ENCODE measurements at places on chromosomes 7 and 10.
A peak's percentile ranks its signal among the peaks of the same experiment; 100 is the strongest.

GRCh38 chr10:44105696-44106095, 279.2 kb downstream of the CXCL12 start:
- no peak for DNase-seq

DNA sequence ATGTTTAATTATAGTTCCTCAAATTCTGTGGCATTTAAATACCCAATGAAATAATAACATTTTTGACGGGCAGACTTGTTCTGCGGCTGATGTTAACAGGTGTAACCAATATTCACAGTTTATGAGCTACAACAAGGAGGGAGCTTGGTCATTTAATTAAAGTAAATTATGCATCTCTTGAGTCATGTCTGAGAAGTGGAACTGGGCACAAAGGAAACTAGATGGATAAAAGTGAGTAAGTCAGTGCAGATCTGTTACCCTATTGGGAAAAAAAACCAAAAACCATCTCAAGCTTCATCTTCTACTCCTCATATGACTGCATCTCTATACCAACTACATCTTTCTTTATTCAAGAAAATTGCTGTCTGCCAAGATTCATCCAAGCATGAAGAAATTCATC, 24.0 kb downstream of the ANKRD22 start:
- DNase-seq, result no peak

GRCh38 chr10:92756201-92757065, 66.7 kb downstream of the HHEX start:
- DNase-seq, result no peak

DNA sequence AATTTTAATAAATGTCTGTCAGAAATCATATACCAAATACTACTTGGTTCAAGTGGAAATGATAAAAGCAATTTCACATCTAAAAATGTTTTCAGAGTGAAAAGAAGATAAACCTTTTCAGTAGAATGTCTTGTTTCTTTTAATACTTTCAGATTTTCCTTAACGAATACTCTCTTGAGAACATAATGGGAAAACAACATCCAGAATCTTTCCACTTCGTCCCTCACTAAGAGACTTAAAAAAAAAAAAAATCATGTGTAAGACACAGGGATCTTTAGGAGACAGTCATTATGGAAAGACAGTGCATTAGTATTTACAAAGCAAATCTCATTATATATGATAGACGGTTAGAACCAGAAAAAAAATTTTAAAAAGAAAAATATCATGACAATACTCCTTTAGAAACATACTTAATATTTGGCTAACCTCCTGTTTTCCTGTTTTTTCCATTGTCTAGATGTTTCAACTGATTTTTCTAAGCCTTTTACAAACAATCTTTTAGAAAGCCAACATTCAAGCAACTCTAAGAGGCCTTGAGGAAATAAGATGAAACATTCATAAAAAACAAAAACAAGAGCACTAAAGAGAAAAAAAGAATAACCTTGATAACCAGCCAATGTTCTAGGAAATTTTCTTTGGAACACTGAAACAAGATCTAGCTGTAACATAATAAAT, 339.9 kb upstream of the LRRN3 start:
- no peak for DNase-seq

DNA sequence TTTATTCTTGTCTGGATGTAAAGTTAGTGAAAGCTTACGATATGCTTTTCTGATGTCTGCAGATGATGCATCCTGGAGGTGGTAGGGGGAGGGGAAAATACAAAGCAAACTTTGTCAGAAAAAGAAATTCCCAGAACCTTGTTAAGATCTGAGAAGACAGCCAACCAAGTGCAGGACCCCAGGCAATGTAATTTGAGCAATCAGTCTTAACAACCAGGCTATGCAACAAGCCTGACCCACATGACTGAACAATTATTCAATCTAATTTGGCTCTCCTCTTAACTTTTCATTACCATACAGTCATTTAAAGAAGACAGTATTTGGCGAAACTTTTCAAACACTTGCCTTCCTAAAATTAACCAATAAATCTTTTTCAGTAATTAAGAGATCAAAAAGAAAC, 74.5 kb downstream of the DNAJC1 start:
- DNase-seq, result no peak

- no peak for DNase-seq
These were observed 86.0 kb upstream of the MDFIC start for GRCh38 chr7:114835861-114836260.

DNA sequence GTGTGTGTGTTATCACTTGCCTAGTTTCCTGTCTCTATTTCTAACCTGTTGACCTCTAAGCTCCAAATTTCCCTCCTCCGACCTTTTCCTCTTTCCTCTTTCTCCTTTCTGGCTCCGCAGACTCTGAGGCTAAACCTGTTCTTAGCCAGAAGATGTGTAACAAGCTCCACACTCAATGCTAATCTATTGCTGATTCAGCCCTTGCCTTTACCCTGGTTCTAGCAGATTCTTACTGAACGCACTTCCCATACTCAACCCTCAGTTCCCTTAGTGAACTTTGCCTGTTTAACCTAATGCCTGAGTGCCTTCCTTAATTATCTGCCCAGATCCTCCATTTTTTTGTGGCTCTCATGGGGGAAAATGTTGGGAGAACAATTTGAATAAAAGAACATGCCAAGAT, 30.0 kb upstream of the SGMS1 start:
- no peak for DNase-seq

DNA sequence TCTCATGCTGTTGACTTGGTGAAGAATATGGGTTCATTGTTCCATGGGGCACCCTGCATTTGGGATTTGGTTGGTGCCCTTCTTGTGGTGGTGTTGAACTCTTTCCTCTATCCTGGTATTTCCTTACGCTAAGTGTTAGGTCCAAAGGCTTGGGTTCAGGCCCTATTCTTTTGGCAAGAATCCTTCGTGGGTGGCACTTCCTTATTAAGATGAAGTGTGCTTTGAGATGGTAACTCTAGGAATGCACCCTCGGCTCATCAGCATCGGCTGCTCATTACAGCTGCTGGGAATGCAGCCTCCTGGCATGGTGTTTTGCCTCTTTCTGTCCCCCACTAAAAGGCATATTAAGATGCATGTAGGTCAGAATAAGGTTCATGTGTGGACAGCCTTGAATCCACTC, 380.7 kb downstream of the RPS24 start:
- no peak for DNase-seq

DNA sequence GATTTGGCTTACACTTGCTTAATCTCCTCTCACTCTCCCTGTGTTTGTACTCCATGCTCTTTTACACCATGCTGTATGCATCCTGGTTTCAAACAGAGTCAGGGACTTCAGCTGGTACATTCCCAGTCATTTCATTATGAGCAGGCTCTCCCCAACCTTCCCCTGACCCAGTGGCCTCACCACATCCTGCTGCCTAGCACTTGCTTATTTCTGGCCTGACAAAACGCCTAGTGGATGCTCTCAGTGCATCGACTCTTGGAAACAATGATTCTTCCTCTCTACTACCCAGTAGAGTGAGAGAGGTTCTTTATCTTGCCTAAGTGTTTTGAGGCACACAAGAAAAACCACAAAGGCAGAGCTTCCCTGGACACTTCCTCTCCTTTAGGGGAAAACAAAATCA, 63.4 kb downstream of the CAV1 start:
- DNase-seq, result no peak

DNA sequence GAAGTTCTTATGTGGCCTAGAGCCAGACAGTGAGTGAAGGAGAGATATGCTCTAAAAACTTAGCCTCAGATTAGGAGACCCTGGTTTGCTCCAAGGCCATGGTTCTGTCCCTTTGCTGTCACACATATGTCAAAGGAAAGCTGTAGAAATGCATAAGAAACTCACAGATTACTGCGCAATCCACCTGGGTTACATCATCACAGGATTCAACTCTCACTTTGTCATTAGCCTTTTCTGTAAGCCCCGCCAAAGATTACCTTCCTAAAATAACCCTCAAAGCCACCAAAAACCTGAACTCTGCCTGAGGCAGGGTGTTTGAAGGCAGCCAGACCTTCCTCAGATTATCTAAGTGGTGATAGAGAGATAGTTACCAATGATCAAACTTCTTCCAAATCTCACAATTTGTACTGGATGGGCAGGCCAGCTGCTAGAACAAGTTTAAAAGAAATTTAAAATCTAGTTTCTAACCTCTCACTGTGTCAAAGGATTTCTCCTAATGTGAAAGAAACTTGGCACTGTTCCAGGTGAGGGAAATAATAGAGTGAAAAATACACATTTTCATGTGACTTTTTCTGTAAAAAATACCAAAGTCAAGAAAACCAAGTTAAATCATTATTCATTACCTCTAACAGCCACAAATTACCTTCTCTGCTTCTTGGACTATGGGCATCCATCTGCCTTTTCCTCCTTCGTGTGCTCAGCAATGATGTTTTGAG, 567.2 kb downstream of the SUGCT start:
- no peak for DNase-seq

DNA sequence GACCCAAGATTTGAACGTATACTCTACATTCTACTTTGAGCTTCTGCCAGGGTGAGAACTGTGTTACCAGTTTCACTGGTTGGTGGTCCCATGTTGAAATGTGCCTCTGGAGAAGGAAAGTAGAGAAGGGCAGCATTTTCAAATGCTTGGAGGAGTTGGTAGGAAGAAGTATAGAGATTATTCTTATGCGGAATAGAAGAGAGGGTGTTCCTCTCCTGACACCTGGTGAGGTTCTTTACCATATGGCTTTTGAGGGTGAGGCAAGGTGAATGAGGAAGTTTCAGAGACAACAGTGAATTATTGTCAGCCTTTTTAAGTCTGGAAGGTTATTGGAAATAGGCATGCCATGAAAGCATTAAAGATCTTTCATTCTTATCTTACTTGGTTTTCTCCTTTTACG, 34.3 kb downstream of the R3HCC1L start:
- no peak for DNase-seq

GRCh38 chr10:5291501-5292195, 73.1 kb upstream of the UCN3 start:
- DNase-seq, result peak; percentile 59

DNA sequence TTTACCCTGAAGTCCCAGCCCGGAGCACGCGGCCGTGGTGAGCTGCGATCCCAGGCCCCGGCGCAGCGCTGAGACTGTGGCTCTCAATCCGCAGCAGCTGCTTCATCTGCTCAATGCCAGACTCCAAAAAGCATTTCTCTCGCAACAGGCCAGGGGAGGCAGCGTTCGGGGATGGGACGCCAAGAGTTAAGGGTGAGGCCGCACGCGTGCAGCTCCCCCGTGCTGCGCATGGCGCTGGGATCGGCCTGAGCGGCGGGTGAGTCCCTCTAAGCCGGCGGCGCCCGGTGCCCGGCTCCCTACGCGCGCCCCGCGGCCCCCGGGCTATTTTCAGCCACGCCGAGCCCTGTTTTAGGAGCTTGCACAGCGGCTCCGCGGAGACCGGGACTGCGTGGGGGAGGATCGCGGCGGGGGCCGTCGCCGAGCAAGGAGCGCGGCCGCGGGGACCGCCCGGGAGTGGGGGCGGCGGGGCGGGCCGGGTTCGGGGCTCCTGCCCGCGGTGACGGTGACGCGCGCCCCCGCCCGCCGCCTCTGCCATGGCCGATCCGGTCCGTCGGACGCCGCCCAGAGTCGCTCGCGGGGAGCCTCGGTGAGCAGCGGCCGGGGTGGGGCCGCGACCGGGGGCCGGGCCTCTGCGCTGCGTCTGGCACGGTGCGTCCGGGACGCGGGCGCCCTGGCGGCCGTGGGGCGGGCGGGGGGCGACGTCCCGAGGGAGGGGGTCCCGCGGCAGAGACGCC, 29.4 kb upstream of the JAKMIP3 start:
- no peak for DNase-seq

GRCh38 chr10:130686689-130687300, 550.6 kb downstream of the GLRX3 start:
- no peak for DNase-seq

GRCh38 chr10:110241841-110242240, 34.4 kb downstream of the MXI1 start:
- no peak for DNase-seq

DNA sequence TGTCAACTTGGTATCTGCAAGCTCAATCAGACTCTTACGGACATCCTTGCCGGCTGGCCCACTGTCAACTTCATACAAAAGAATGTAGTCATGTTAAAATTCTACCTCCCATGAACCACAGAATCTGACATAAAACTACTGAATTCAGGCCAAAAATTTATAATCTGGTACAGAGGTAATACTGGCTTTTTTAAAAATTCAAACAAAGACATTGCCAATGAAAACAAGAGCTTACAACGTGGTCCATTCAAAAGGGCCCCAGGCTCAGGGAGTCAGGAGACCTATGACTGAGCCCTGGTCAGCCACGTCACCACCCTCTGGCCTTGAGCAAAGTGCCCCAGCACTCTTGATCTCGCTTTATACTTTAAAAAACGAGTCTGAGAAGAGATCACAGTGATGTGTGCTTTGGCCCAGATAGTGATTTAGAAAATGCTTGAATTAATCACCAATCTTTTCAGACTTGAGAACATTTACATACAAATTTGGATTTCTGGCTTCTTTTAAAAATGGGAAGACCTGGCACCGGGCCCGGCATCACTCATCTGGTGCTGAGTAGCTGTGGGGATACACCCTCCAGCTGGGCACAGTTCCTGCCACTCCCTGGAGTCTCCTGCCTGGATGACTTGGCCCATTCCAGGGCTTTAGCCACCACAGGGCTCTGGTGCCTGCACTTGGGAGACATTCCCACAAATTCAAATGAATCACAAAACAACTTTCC, 94.1 kb downstream of the PIP4K2A start:
- DNase-seq, result no peak

DNA sequence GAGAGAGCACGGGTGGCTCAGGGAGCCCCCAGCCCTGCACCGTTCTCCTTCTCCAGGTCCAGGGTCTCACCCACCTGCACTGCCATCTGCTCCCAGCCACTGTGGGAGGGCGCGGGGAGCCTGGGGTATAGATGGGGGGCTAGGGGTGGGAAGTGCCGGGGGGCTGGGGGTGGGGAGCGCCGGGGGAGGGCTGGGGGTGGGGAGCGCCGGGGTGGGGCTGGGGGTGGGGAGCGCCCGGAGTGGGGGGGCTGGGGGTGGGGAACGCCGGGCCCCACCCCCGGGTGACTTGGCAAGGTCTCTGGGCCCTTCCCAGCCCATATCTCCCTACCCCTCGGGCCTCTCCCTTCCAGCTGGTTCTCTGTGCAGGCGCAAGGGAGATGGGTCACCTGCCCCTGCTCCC, at the start of gene GRIFIN:
Gene GRIFIN (minus strand): TSS at position 101 of the 400 bp plus-strand sequence. CDS start 15 bp downstream, at position 86.
- DNase-seq, result no peak

All from effector CD4-positive, alpha-beta T cell (primary cell).